Body of pancreas (tissue), 4 donors: ENCODE measurements at places on chromosomes 6 and 20. TPM values are rescaled to one million over a fixed set of nuclear protein-coding genes. Genes with fewer than 3 reads are reported as not detected.

The CPNE5 gene
- total RNA-seq, result not detected

The SAMD10 gene
- 3.6 TPM for total RNA-seq

DNA sequence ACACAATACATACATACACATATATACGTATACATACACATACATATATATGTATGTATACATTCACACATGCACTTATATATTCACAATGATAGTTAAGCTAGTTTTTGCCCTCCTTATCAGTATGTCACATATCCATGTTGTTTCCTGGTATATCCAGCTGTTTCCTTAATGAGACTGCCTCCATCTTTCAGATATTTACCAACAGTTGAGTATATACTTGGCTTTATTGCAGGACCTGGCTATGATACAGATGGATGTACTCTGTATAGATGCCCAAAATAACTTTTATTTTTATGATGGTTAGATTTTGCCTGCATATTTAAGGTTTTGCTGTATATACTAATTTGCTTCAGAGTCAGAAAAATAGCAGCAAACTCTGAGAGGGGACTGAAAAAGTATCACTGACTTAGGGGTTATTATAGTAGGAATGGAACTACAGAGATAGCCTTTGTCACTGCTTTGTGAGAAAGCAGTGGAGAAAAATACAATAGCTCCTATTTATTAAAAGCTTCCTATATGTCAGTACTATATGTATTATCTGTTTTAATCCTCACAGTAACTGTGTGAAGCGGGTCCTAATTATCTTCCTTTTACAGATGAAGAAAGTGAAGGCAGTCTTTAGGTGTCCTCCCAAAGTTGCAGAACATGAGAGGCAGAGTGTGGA is 35.5 kb downstream of the CARMIL1 start:
- no peak overlapping the region for H3K4me3 ChIP-seq
- no peak for DNase-seq

DNA sequence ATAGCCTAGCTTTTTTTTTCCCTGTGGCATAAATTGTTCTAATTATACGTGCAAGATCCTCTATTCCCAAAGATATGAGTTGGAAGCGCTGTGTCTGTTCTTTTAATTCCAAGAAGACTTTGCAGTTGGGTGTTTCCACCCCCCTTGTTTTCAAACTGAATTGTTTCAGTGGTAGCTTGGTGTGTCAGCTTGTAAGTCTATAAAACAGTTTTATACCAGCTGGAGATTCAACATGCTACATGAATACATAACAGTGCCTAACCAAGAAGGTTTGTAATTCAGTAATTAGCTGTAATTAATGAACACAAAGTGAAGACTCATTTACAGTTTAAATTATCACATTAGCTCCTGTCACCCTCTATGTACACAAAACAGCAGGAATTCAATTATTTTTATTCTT is 154.0 kb downstream of the ZNF217 start:
- H3K27ac ChIP-seq, result no peak overlapping the region
- no peaks in the 10 kb centered on the region for H3K36me3 ChIP-seq
- DNase-seq, result no peak
- H3K27me3 ChIP-seq, result no peaks in the 10 kb centered on the region
- H3K4me1 ChIP-seq, result peaks cover 7% of the 10 kb centered on the region
- H3K4me3 ChIP-seq, result no peak overlapping the region

DNA sequence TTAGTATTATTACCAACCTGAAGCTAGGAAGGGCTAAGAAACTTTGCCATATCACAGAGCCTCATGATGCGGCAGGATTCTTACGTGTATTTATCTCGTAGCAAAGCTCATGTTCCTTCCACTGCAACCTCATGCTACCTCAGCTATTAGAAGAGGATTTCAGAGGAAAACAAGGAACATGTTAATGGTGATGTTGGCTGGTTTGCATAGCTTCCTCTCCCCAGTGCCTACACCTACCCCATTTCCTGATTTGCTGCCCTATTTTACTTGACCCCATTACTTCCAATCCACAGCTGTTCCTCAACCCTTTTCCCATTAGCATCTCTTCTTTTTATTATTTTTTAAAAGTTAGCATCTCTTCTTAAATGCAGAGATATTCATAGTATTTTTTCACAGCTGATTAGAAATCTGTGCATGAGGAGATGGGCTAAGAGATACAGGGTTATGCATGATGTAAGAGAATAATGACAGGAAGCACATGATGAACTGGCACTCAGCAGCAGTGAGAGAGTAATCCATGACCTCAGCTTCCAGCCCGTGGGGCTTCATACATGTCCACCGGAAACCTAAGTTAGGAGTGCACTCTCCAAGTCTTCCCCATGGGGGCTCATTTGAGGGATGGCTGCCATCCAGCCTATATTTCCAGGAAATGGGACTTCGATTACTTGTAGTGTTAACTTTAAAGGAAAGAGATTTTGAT is 106.1 kb upstream of the ASF1A start:
- no peak for DNase-seq
- no peaks in the 10 kb centered on the region for H3K36me3 ChIP-seq
- H3K4me1 ChIP-seq, result peaks cover 6% of the 10 kb centered on the region
- no peaks in the 10 kb centered on the region for H3K27me3 ChIP-seq
- no peak overlapping the region for H3K27ac ChIP-seq

GRCh38 chr6:80145921-80146320 is 39.5 kb downstream of the BCKDHB start:
- no peaks in the 10 kb centered on the region for H3K27me3 ChIP-seq
- no peak overlapping the region for H3K27ac ChIP-seq
- no peaks in the 10 kb centered on the region for H3K36me3 ChIP-seq
- peaks cover 9% of the 10 kb centered on the region for H3K4me1 ChIP-seq

- no peaks in the 10 kb centered on the region for H3K4me1 ChIP-seq
- H3K27ac ChIP-seq, result no peak overlapping the region
- H3K4me3 ChIP-seq, result no peak overlapping the region
- DNase-seq, result no peak
Measured at GRCh38 chr6:13688692-13689196, 22.9 kb downstream of the RANBP9 start.

DNA sequence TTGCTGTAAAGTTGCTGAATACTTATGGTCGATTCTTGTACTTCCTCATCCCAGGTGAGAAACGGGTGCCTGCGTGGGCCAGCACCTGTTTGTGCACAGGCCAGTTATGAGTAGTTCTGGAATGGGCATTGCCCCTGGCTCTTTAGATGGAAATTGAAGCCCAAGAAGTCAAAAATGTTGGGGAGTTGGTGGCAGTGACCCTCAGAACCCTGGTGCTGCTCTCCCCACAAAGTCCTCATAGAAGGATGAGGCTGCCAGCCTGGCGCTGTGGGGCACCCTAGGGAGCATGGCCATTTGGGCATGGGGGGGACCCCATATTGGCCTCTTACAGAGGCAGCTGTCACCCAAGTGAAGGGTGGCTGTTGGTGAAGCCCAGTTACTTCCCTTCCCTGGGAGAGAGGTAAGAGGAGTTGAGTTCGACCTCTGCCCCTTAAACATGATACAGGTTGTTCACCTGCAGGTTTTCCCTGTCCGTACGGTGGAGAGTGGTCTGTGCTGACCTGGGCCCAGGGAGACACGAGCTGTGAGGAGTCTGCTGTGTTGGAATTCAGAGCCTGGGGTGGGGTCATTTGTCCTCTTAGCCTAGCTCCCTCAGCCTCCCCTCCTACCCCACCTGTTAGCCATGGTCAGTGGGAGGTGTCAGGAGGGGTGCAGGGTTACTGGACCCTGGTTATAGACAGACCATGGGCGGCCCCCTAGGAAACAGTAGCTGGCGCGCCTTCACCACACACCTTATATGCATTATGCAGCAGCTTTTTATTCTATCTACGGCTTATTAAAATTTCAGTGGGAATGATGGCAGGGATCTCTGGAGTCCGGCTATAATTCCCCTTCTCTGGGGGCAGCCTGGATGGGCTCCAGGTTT is 4.9 kb downstream of the HMGA1 start:
- peaks cover 22% of the 10 kb centered on the region for H3K4me1 ChIP-seq
- no peaks in the 10 kb centered on the region for H3K27me3 ChIP-seq
- H3K27ac ChIP-seq, result no peak overlapping the region
- no peaks in the 10 kb centered on the region for H3K36me3 ChIP-seq
